Pons (tissue), 1 donor: ENCODE measurements at places on chromosomes 6 and 20.

- DNase-seq = no peak
Observed at GRCh38 chr6:130852844-130853554, 25.8 kb downstream of the SMLR1 start.

- no peak for DNase-seq
Observed at GRCh38 chr20:50151034-50151743, 2.3 kb downstream of the PEDS1 start.

DNA sequence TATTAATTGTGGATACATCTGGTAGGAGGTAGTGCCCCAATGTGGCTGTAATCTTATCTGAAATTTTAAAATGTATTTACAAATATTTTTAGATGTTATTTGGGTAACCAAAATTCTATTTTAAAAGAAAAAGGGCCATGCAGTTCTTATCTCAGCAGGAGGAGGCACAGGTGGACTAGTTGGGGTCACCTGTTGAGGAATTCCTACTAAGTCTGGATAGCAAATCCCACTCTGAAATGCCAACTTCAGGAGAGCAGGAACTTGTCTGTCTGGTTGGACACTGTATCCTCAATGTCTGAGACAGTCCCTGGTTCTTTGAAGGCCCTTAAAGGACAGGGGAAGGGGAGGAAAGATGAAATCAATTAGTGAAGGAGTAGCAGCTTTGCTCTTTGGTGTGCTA is 82.6 kb downstream of the EYA2 start:
- no peak for DNase-seq

DNA sequence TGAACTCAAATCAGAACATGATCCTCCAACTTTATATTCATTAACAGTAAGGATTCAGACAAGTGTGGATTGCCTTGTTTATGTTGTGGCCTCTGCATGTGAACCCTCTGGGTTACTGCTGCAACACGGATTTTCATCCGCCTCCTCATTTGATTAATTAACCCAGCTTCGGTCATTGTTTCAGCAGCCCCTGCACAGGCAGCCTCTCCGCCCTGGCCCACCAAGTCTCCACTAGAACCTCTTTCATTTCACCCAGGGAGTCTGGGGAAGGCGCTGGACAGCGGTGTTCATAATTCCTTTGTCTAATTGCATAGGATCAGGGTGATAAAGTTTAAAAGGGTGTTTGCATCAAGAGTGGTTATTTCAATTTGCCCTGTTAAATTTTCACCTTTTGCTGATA is 15.7 kb downstream of the NKX2-2 start:
- no peak for DNase-seq

- DNase-seq = no peak
Observed at GRCh38 chr6:166369782-166370181, 13.0 kb downstream of the MPC1 start.

- no peak for DNase-seq
Observed at GRCh38 chr6:951399-952181, 258.7 kb upstream of the EXOC2 start.

- no peak for DNase-seq
Observed at GRCh38 chr20:12649234-12649633, 359.5 kb upstream of the SPTLC3 start.

DNA sequence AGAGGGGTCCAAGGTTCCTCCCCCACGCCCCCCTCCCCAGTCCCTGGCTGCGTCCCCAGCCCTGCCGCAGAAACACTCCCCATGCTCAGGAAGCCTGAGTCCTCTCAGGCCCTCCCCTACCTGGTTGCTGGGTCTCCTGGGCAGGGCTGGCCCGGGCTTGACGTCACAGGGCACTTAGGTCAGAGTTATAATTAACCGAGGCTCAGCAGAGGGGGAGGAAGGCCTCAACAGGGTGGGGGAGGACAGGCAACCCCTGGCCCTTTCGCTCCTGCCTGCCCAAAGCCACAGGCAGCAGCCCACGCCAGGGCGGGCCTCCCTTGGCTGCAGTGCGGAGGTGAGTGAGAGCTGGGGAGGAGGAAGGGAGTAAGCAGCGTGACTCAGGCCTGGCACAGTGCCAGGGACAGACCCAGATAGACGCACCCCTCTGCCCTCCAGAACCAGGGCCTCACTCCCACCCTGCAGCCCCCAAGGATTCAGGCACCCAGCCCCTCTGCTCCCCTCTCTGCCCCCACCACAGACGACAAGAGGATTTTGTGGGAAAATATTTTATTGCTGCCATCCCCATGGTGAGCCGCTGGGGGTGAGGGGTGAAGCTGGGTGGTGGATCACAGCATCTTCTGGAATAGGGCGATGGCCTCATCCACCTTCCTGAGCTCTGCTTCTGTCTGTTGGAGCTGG is at the start of gene VWA7:
Gene VWA7, minus strand, starts transcription at position 340 of the 678 bp plus-strand sequence. CDS start 549 bp downstream, outside the sequence.
- DNase-seq = no peak
